ENCODE measurements at places on chromosomes 16 and 17. TPM values are rescaled to one million over a fixed set of nuclear protein-coding genes. Genes with fewer than 3 reads are reported as not detected.

Gene SYT17
- total RNA-seq, result 24.3 TPM

Gene KRTAP9-4
- not detected for total RNA-seq

Gene CDH15
- total RNA-seq, result 0.64 TPM

Gene BRIP1
- 1.3 TPM for total RNA-seq

Gene TEKT5
- total RNA-seq, result 3.9 TPM

Gene CASKIN2
- total RNA-seq, result 35.8 TPM

Gene PLA2G10
- not detected for total RNA-seq

DNA sequence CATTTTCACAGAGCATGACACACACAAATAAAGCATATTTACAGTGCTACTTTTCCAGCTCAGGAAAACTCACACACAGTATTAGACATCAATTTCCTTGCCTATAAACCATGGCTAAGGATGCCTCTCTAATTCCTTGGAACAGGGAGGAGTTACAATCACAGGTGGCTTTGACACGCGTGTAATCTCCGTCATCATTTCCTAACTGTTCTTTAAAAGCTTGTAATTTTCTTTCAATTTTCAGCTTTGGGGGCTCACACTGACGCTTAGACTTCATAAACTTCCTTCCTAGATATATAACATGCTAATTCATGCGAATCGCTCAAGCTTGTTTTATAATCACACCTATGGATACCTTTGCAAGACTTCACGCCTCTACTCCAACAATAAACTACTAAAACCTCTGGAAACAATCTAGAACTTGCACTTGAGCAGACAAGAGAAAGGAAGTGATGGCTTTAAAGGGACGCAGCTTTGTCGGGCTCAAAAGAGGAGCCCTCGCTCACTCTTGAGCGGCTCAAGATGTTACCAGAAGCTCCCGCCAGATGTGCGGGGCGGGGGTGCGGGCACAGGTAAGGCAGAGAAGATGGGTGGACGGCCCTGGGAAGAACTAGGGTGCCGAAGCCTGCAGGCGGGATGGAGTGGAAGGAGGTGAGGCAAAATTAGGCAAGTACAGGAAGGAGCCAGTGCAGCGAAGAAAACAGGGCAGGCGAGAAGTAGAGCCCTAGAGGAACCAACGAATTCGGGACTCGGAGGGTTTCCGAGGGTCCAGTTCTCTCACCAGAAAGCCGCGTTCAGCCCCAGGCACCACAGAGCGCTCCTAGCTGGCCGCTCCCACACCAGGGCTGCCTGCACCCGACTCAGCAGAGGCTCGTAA lies 631 bp downstream of the RETREG3 start:
- peak overlapping the region; percentile 70 for H3K4me3 ChIP-seq
- no peaks in the 10 kb centered on the region for H3K27me3 ChIP-seq
- peak overlapping the region; percentile 93 for H3K27ac ChIP-seq
- no peaks in the 10 kb centered on the region for H3K4me1 ChIP-seq

DNA sequence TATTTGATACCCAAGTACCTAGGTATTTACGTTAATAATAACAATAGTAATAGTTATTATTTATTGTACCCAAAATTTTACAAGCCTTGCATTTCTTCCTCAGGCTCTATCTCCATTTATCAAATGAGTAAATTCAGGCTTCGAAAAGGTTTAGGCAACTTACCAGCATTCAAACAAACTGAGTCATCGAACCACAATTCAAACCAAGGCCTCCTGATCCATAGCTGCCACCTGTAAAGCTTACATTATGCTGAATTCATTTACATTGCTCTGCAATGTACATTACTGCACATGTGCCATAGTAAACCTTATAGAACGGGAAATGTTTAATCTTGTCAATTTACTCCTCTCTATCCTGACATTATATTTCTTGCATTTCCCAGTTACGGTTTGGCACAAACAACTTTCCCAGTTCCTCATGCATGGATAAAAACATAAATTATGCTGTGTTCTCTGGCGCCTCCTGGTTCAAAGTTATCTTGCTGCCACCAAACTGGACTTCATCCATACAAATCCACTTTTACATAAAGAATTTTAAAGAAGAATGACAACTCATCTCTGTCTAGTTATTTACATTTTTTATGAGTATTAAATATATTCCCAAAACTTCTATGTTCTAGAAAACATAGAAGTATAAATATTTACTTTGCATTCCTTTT lies 360.6 kb upstream of the SOX9 start:
- H3K27ac ChIP-seq, result no peak overlapping the region
- no peak for DNase-seq
- H3K4me1 ChIP-seq, result no peaks in the 10 kb centered on the region
- no peaks in the 10 kb centered on the region for H3K36me3 ChIP-seq
- no peak overlapping the region for H3K4me3 ChIP-seq
- no peaks in the 10 kb centered on the region for H3K27me3 ChIP-seq

GRCh38 chr17:1107777-1108477 lies 71.9 kb downstream of the ABR start:
- DNase-seq, result no peak
- H3K27me3 ChIP-seq, result no peaks in the 10 kb centered on the region
- no peaks in the 10 kb centered on the region for H3K36me3 ChIP-seq
- peak overlapping the region; percentile 65 for H3K4me3 ChIP-seq
- H3K4me1 ChIP-seq, result peaks cover 9% of the 10 kb centered on the region

- no peak overlapping the region for H3K27ac ChIP-seq
- no peaks in the 10 kb centered on the region for H3K4me1 ChIP-seq
- no peak for DNase-seq
- no peaks in the 10 kb centered on the region for H3K27me3 ChIP-seq
- H3K4me3 ChIP-seq, result no peak overlapping the region
- no peaks in the 10 kb centered on the region for H3K36me3 ChIP-seq
Observed at GRCh38 chr17:60510031-60510430, 16.0 kb downstream of the APPBP2 start.

- H3K27ac ChIP-seq, result no peak overlapping the region
- H3K27me3 ChIP-seq, result no peaks in the 10 kb centered on the region
- no peak for DNase-seq
- H3K4me3 ChIP-seq, result no peak overlapping the region
- no peaks in the 10 kb centered on the region for H3K36me3 ChIP-seq
- peaks cover 35% of the 10 kb centered on the region for H3K4me1 ChIP-seq
Observed at GRCh38 chr17:18190628-18191235, 7.1 kb downstream of the ALKBH5 start.

DNA sequence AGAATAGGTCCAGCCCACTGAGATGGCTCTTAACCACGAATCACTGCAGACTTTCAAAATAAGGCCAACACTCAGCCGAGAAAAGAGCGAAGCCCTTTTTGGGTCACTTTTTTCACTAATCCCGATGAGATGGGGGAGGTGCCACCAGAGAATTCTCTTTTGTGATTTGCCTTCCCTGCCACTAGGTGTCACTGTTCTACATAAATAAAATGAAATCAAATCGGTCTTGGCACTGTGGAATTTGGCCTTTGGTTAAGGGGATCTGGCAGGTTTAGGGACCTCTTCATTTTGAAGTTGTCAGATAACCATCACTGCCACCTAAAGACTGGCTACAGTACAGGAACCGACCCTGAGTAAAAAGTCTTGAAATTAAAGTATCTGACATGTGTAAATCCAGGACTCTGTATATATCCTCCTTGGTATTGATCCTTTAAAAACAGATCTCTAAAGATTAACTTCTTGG lies 147.0 kb downstream of the HS3ST4 start:
- H3K27me3 ChIP-seq, result no peaks in the 10 kb centered on the region
- H3K4me1 ChIP-seq, result no peaks in the 10 kb centered on the region
- no peak overlapping the region for H3K4me3 ChIP-seq
- DNase-seq, result peak; percentile 13

DNA sequence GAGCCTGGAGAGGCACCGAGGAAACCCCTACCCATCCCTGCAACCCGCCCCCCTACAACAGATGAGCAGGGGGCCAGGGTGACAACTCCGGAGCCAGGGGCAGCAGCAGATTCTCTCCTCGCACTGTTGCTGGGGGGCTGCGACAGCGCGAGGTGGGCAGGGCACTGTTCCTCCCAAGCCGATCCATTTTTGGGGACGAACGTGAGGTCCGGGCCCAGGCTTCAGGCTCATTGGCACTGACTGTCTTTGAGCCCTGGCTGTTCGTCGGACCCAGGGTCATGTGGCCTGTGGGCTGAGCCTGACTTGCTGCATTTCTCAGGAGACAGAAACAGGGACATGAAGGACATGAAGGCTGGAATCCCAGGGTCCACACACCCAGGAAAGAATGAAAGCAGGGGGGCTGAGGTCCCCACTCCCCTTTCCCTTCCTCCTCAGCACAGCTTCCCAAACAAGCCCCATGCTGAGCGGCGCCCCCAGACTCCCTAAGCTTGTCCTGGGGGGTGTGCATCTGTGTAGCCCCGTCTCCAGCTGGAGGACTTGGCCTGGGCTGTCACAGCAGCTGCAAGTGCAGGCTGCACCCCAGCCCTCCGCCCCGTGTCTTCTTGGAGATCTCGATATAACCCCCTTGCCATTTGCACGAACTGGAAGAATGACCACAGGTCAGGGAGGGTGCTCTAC lies 18.7 kb downstream of the CEP295NL start:
- no peaks in the 10 kb centered on the region for H3K36me3 ChIP-seq
- DNase-seq, result no peak
- no peaks in the 10 kb centered on the region for H3K27me3 ChIP-seq
- H3K27ac ChIP-seq, result peak overlapping the region; percentile 74
- H3K4me3 ChIP-seq, result peak overlapping the region; percentile 1

GRCh38 chr16:1990351-1991134 lies 773 bp downstream of the SYNGR3 start:
- no peaks in the 10 kb centered on the region for H3K36me3 ChIP-seq
- H3K4me1 ChIP-seq, result peaks cover 6% of the 10 kb centered on the region

- DNase-seq, result no peak
- H3K36me3 ChIP-seq, result no peaks in the 10 kb centered on the region
- H3K4me3 ChIP-seq, result peak overlapping the region; percentile 61
- no peaks in the 10 kb centered on the region for H3K27me3 ChIP-seq
- peaks cover 35% of the 10 kb centered on the region for H3K4me1 ChIP-seq
Observed at GRCh38 chr16:58024486-58025350, 836 bp upstream of the MMP15 start.

DNA sequence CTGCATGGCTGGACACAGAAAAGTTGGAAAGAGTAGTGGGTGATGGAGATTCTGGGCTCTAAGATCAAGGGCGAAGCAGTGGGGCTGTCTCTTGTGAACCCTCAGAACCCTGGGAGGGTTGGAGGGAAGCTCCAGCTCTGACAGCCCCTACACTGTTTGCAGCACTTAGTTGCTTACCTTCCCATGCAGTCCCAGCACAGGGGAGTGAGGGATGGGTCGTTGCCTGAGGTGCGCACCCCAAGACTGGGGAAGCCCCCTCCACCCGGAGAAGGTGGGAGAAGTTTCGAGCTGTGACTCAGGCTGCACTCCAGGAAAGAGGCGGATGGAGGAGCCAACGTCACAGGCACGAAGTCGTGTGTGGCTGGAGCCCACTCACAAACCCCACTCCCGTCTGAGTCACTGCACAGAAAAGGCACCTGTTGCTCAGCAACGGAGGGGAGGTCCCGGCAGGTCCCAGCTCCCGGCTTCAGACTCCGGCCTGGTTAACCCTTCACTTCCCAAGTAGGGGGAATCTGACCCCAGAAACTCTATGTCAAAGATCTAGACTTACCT lies 60.1 kb downstream of the AIPL1 start:
- no peaks in the 10 kb centered on the region for H3K36me3 ChIP-seq
- DNase-seq, result no peak
- H3K4me3 ChIP-seq, result no peak overlapping the region
- H3K27ac ChIP-seq, result no peak overlapping the region
- no peaks in the 10 kb centered on the region for H3K4me1 ChIP-seq

DNA sequence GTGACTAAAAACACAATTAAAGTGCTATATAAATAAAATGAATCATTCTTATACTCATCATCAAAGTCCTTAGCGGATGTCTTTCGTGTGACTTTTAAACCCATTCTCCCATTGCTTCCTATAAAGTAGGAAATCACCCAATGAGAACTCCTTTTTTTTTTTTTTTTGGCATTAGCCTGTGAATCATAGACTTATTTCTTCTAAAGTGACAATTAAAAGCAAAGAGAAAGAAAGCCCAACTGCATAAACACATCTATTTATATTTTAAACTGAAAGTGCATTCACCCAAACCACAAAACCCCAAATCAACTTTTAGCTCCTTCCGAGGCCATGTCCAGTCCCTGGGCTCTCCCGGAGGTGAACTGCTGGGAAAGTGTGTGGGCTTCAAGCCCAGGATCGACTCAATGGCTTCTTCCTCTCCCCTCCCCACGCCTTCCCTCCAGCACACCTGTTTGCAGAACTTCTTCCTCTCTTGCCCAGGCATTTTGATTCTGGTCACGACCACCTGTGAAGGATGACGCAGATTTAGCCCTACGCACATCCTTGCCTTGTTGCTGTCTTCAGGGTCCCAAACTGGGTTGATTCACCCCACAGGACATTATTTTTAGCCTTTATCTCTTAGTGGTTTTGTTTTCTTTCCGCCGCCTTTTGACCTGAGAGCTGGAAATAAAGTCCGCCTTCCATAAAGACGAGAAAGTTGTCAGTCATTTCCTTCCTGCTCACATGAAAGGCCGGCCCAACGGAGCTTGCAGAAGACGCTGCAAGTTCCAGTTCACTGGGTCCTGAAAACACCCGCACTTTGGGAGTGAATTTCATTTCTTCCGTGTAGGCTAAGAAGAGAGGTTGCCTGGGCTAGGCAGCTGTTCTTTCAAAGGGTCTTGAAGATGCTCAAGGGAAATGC lies 166.8 kb downstream of the MAP2K6 start:
- H3K4me1 ChIP-seq, result no peaks in the 10 kb centered on the region
- H3K36me3 ChIP-seq, result no peaks in the 10 kb centered on the region
- H3K4me3 ChIP-seq, result no peak overlapping the region
- H3K27ac ChIP-seq, result no peak overlapping the region
- no peak for DNase-seq
- no peaks in the 10 kb centered on the region for H3K27me3 ChIP-seq

GRCh38 chr17:78468366-78468765 lies 89.9 kb downstream of the PGS1 start:
- no peaks in the 10 kb centered on the region for H3K4me1 ChIP-seq
- no peak overlapping the region for H3K4me3 ChIP-seq
- no peaks in the 10 kb centered on the region for H3K27me3 ChIP-seq
- no peak for DNase-seq
- H3K36me3 ChIP-seq, result no peaks in the 10 kb centered on the region

DNA sequence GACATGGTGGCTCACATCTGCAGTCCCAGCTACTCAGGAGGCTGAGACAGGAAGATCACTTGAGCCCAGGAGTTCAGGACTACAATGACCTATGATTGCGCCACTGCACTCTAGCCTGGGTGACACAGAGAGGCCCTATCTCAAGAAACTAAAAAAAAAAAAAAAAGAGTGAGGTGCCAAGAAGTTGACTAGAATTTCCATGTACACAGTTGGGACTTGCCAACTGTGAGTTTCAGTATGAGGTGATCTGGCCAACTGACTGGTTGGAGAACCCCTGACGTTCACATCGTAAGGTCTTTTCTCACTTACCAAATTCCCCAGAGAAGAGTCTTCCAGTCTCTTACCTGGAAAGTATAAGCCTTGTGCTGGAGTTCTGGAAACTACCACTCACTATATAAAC lies 3.1 kb upstream of the MED11 start:
- H3K27ac ChIP-seq, result no peak overlapping the region
- DNase-seq, result no peak
- H3K4me1 ChIP-seq, result peaks cover 2% of the 10 kb centered on the region
- no peaks in the 10 kb centered on the region for H3K27me3 ChIP-seq
- no peaks in the 10 kb centered on the region for H3K36me3 ChIP-seq

- no peak overlapping the region for H3K27ac ChIP-seq
- no peaks in the 10 kb centered on the region for H3K36me3 ChIP-seq
- no peak for DNase-seq
- H3K4me3 ChIP-seq, result no peak overlapping the region
- H3K27me3 ChIP-seq, result no peaks in the 10 kb centered on the region
Observed at GRCh38 chr17:8994319-8994718, 27.0 kb upstream of the NTN1 start.

Measured in prostate gland (tissue), 2 donors.